Mucosa of gallbladder (tissue), 1 donor: ENCODE measurements at places on chromosomes 3 and 15. TPM values are rescaled to one million over a fixed set of nuclear protein-coding genes. Genes with fewer than 3 reads are reported as not detected.

CIDEC gene
- total RNA-seq, result 5.0 TPM

PDHB gene
- total RNA-seq, result 57.2 TPM

ZCWPW2 gene
- total RNA-seq, result 1.4 TPM

SKOR1 gene
- total RNA-seq, result 0.43 TPM

RBSN gene
- 19.2 TPM for total RNA-seq

ARHGEF26 gene
- 56.7 TPM for total RNA-seq

EBLN2 gene
- total RNA-seq, result 3.0 TPM

STRA6 gene
- total RNA-seq, result 0.75 TPM

DNAJA4 gene
- 36.9 TPM for total RNA-seq

PRSS50 gene
- total RNA-seq, result 0.17 TPM

GOLGA6B gene
- total RNA-seq, result not detected

DUOXA2 gene
- 87.1 TPM for total RNA-seq

CNOT10 gene
- 21.3 TPM for total RNA-seq

GCSAM gene
- total RNA-seq, result 0.37 TPM

NR2F2 gene
- 288 TPM for total RNA-seq

IL5RA gene
- total RNA-seq, result 0.60 TPM

KLHL40 gene
- total RNA-seq, result not detected

TXNRD3 gene
- total RNA-seq, result 6.4 TPM

IQCF5 gene
- total RNA-seq, result not detected

ZNF662 gene
- 8.6 TPM for total RNA-seq

KIF7 gene
- total RNA-seq, result 6.1 TPM

SENP8 gene
- 4.8 TPM for total RNA-seq

ARPIN gene
- total RNA-seq, result 23.3 TPM

STARD5 gene
- total RNA-seq, result 6.7 TPM

LXN gene
- total RNA-seq, result 17.0 TPM

LRRIQ4 gene
- total RNA-seq, result not detected

PYGO1 gene
- 7.7 TPM for total RNA-seq
